ENCODE measurements at places on chromosomes 16 and 17. TPM values are rescaled to one million over a fixed set of nuclear protein-coding genes. Genes with fewer than 3 reads are reported as not detected.
A peak's percentile ranks its signal among the peaks of the same experiment; 100 is the strongest.

DNA sequence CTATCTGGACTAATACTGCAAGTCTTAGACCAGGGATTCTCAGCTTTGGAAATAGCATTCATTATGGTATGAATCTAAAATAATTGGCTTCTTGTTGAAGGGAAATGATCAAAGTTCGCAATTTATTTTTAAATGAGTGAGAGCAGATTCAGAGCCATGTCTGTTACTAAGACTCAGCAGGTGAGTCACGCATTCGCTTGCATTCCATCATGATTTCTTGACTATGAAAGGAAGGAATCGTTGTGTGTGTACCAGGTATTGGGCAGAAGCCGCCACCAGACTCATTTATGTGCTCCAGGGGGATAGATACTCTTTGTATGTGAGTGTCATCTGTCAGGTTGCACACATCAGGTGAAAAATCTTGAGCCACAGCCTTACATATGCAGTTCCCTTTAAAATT, 10.8 kb downstream of the GSG1L2 start:
- no peaks in the 10 kb centered on the region for H3K4me1 ChIP-seq
- no peak for DNase-seq
- no peak overlapping the region for H3K27ac ChIP-seq
- H3K4me3 ChIP-seq: no peak overlapping the region
- H3K36me3 ChIP-seq: no peaks in the 10 kb centered on the region

DNA sequence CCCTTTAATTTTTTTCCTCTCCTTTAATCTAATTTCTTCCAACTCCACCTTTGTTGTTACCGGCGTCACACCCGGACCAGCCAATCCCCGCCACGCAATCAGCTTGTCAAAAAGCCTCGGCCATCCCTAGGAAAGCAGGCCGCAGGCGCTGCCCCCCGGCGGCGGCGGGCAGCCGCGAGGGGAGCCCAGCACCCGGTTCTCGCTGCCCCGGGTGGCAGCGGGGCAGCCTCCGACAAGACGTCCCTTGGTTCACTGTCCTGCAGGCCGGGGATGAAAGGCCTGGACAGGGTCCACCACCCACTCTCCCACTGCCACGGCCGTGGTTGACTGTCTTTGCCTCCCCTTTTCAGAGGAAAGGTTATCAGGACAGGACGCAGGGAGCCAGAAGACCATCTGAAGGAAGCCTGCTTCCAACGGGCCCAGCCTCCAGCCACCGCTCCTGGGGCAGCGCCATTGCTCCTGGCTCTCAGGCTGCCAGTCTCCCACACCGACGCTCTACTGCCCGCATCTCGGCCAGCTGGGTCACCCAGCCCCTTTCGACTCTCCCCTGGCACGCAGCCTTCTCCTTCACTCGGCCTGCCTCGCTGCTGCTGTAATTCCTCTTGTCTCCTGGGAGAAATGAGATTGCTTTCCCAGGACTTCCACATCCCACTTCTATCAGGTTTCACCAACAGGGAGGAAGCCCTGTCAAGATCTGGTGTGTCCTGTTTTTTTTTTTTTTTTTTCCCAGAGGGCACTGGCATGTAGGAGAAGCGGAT, 2.8 kb upstream of the UBTF start:
- no peak for DNase-seq
- peaks cover 11% of the 10 kb centered on the region for H3K36me3 ChIP-seq
- no peaks in the 10 kb centered on the region for H3K27me3 ChIP-seq

TEKT5 gene
- total RNA-seq: not detected

GRCh38 chr17:74554909-74555308, 9.0 kb upstream of the CD300C start:
- no peaks in the 10 kb centered on the region for H3K27me3 ChIP-seq
- no peaks in the 10 kb centered on the region for H3K4me1 ChIP-seq
- no peak overlapping the region for H3K27ac ChIP-seq
- no peak overlapping the region for H3K4me3 ChIP-seq

ABCC6 gene
- not detected for total RNA-seq

DNA sequence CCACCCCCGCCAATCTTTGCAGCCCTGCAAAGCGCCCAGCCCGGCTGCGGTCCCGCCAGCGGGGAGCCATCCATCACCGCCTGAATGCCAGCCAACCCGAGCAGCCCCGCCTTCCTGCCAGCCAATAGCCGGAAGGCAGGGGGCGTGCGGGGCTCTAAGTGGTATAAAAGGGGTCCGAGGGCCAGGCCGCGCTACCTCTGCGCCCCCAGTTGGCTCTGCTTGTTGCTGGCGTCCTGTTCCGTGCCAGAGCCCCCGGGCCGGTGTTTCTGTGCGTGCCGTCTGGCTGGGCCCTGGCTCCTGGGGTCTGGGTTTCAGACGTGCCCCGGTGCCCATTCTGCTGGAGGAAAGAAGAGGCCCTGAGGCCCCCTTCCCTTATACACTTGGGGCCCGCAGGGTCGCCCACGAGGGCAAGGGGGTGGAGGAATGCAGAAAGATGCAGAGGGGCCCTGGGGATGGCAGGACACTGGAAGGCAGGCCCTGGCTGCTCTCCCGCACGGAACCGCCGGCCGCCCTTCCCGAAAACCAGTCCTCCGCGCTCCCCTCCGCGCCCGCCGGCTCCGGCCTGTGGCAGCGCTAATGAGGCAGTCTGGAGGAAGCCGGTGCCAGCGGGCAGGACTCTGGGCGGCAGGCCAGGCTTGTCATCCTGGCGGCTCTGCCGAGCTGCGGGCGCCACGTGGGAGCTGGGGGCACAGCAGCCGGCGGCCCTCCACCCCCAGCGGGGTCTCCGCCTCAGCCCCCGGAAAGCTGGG, 14.0 kb downstream of the COPZ2 start:
- H3K27me3 ChIP-seq: no peaks in the 10 kb centered on the region
- no peak for DNase-seq
- peak overlapping the region; percentile 30 for H3K4me3 ChIP-seq
- no peak overlapping the region for H3K27ac ChIP-seq

KRTAP4-1 gene
- not detected for total RNA-seq

ANKRD40CL gene
- not detected for total RNA-seq

MYH11 gene
- 0.05 TPM for total RNA-seq

MYO15A gene
- total RNA-seq: 1.5 TPM

DNA sequence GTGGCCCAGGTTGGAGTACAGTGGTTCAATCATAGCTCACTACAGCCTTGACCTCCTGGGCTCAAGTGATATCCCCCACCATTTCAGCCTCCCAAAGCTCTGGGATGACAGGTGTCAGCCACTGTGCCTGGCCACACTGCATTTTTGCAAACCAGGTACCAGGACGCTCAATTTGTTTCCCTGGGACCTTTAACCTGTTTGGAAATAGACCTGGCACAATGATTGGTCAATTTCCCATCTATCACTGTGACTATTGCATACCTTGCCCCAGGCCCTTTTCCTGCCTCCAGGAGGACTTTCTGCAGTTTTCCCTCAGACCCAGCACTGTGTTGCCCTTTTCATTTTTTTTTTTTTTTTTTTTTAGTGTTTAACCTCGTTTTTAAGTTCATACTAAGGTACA, 11.1 kb upstream of the FUS start:
- no peaks in the 10 kb centered on the region for H3K27me3 ChIP-seq
- H3K4me1 ChIP-seq: no peaks in the 10 kb centered on the region
- DNase-seq: no peak
- no peaks in the 10 kb centered on the region for H3K36me3 ChIP-seq
- no peak overlapping the region for H3K27ac ChIP-seq

DNA sequence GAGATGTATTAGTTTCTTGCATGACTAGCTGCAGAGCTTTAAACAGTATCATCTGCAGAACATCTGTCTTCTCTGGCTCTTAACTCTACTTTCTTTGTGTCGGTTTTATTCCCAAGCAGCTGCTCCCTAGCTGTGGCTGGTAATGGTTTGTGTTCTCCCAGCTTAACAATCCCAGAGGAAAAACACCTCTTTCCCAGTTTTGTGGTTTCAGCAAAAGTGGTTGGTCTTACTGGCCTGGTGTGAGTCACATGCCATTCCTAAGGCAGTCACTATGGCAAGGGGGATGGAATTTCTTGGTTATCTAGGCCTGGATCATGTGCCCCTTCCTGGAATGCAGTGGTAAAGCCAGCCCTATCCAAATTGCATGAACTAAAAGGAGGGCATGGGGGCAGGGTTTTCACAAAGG, 27.5 kb downstream of the OMG start:
- no peak for DNase-seq
- no peak overlapping the region for H3K4me3 ChIP-seq
- no peaks in the 10 kb centered on the region for H3K27me3 ChIP-seq

GRCh38 chr17:45294506-45294905, 22.3 kb downstream of the MAP3K14 start:
- DNase-seq: no peak
- H3K36me3 ChIP-seq: peaks cover 33% of the 10 kb centered on the region
- H3K27me3 ChIP-seq: no peaks in the 10 kb centered on the region
- H3K4me1 ChIP-seq: peaks cover 33% of the 10 kb centered on the region
- H3K4me3 ChIP-seq: no peak overlapping the region

DNA sequence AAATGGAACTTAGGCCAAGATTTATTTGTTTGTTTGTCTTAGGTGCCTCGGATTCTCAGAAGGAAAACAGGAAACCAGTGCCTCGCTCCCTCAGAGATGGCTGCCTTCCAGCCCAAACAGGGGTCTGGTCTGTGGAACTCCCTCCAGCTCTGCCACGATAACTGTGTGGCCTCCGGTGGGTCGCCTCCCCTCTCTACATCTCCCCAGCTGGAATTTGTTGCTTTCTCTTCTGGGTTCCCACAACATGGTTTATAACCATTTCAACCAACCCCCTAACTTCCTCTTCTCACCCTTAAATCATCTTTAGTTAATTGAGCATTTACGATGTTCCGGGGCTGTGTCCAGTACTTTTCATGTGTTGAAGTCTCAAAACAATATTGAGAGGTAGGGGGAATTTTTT, 30.9 kb upstream of the PLLP start:
- no peak overlapping the region for H3K4me3 ChIP-seq
- no peaks in the 10 kb centered on the region for H3K27me3 ChIP-seq
- no peaks in the 10 kb centered on the region for H3K36me3 ChIP-seq
- no peaks in the 10 kb centered on the region for H3K4me1 ChIP-seq

GRCh38 chr17:41101586-41102259, at the start of gene KRTAP4-16:
Gene KRTAP4-16, minus strand, starts transcription at chr17:41102209. Its CDS starts 0 bp downstream, at chr17:41102209.
- no peak within 1 kb of the TSS for H3K4me3 ChIP-seq
- H3K27me3 ChIP-seq: no peaks in the 10 kb centered on the region
- no peaks in the 10 kb centered on the region for H3K4me1 ChIP-seq
- H3K27ac ChIP-seq: no peak within 1 kb of the TSS
- no peaks in the 10 kb centered on the region for H3K36me3 ChIP-seq

DNA sequence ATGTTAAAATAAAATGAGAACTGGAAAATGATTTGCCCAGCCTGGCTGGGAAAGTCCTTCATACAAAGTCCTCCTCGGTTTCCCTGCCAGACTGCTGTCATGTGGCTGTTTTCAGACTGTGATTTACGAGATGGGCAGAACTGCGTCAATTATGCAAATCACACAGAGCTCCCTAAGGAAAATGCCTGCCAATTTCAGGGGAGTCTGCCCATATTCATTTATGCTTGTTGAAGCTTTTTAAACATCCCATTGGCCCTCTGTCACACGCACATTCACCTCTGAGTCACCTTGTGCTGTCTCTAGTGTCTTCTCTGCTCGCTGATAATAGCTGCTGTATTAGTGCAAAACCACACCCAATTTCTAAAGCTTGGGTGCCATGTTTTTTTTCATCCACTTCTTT, 81.7 kb upstream of the FAM20A start:
- H3K27ac ChIP-seq: no peak overlapping the region
- H3K4me1 ChIP-seq: no peaks in the 10 kb centered on the region
- no peaks in the 10 kb centered on the region for H3K27me3 ChIP-seq
- H3K36me3 ChIP-seq: no peaks in the 10 kb centered on the region
- no peak overlapping the region for H3K4me3 ChIP-seq

CTRB2 gene
- total RNA-seq: not detected

- H3K36me3 ChIP-seq: no peaks in the 10 kb centered on the region
- no peak overlapping the region for H3K27ac ChIP-seq
- DNase-seq: no peak
These were observed 40.1 kb downstream of the HIC1 start for GRCh38 chr17:2094891-2095535.

INCA1 gene
- not detected for total RNA-seq

GRCh38 chr16:87451563-87452210, 41.1 kb downstream of the ZCCHC14 start:
- H3K4me3 ChIP-seq: no peak overlapping the region
- H3K27ac ChIP-seq: no peak overlapping the region
- no peaks in the 10 kb centered on the region for H3K27me3 ChIP-seq
- no peak for DNase-seq
- H3K4me1 ChIP-seq: no peaks in the 10 kb centered on the region

DNA sequence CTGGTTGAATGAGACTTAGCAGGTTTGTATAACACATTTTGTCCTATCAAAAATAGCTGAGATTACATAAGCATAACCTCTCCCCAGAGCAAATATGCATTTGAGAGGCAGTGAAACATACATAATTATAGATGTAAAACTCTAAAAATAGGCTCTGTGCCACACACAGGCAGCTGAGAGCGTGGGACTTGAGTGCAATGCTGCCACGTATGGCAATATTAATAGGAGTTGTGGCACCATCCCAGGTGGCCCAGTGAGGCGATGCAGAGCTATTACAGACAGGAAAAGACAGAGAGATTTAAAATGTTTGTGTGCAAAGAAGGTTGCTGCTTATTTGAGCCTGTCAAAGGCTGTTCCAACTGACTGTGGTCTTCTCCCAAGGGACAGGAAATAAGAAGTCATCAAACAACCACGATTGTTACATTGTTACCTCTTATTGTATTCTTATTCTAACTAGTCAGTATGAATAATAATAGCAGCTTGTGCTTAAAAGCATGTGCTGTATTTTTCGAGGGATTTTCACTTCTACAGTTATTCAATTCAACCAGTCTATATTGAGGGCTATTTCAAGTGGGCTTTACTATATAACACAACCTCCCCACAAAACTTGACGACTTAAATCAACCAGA, 116.5 kb downstream of the SALL1 start:
- no peaks in the 10 kb centered on the region for H3K4me1 ChIP-seq
- H3K36me3 ChIP-seq: no peaks in the 10 kb centered on the region
- no peak overlapping the region for H3K4me3 ChIP-seq
- H3K27ac ChIP-seq: no peak overlapping the region
- no peaks in the 10 kb centered on the region for H3K27me3 ChIP-seq

GRCh38 chr17:14310605-14311004, 9.7 kb downstream of the HS3ST3B1 start:
- H3K4me1 ChIP-seq: peaks cover 12% of the 10 kb centered on the region
- DNase-seq: no peak
- no peaks in the 10 kb centered on the region for H3K27me3 ChIP-seq
- H3K27ac ChIP-seq: no peak overlapping the region
- H3K36me3 ChIP-seq: no peaks in the 10 kb centered on the region
- H3K4me3 ChIP-seq: no peak overlapping the region

DNA sequence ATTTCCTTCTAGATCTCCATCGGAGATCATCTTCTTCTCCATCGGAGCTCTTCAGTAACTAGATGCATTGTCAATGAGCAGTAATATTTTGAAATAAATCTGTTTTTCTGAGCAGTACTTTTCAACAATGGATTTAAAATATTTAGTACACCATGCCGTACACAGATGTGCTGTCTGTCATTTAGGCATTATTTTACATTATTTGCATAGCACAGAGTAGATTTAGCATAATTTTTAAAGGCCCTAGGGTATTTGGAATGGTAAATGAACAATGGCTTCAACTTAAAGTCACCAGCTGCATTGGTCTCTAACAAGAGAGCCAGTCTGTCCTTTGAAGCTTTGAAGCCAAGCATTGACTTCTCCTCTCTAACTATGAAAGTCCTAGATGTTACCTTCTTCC, 95.4 kb upstream of the ANKFN1 start:
- no peak overlapping the region for H3K27ac ChIP-seq
- no peak for DNase-seq
- no peak overlapping the region for H3K4me3 ChIP-seq
- no peaks in the 10 kb centered on the region for H3K36me3 ChIP-seq
- no peaks in the 10 kb centered on the region for H3K4me1 ChIP-seq

PHF23 gene
- total RNA-seq: 58.7 TPM
